ENCODE measurements at places on chromosomes 6 and 20.

- no peak for DNase-seq
Measured at GRCh38 chr20:39042279-39043150, 80.4 kb downstream of the DHX35 start.

DNA sequence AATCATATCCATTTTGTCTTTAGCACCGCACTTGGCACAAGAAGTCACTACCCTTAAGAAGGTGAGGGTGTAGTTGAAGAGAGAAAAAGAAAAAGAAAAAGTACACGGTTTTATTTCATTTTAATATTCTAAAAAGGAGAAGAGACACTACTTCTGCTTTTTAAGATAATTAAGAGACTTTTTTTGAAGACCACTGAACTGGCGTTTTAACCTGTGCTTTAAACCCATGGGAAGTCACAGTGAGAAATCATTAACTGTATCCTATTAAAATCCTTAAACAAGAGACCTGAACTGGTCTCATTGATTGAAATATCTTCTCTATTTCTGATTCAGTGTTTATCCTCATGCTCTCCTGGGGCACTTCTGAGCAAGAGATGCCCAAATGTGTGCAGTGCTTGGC, 243.5 kb downstream of the TMEM242 start:
- DNase-seq, result no peak

DNA sequence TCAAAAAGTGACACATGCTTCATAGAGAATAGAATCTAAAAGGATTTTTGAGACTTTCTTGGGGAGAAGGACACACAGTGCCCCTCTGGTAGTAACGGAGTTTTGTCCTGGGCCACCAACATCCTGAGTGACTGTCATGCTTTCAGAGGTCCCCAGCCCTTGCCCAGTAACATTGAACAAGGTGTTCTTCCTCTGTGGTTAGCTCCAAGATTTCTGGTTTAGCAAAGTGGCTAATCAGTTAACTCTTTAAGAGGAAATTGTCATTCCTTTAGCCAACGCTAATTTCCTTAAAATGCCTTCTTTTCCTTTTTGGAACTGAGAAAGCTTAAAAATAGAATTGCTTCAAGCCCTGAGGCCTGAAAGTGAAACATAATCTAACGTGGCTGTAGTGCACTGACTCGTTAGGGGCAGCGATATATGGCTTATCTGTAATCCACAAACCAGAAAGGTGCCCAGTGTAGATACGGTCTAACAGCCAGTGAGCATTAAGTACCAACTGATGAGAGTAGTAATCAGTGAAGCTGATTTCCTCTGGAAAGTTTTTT, 7.8 kb downstream of the E2F3 start:
- DNase-seq, result no peak

DNA sequence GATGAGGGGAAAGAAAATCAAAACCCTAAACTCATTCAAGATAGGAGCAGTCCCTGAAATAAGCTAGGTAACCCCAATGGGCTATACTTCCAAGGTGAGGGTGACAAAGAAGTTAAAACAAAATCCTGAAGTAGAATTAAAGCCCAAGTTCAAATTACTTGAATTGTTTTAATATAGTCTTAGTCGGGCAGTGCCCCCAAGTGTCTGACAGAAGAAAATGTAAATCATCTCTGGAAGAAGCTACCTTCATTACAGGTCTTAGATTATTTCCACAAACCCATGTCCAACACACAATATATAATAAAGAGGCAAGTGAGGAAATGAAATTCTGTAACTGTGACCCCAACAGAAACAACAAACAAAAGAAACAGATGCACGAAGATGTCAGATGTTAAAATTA, 36.8 kb upstream of the L3MBTL3 start:
- DNase-seq, result no peak

GRCh38 chr6:73508776-73509175, 12.1 kb downstream of the EEF1A1 start:
- DNase-seq, result no peak

- DNase-seq, result no peak
Measured at GRCh38 chr6:21949211-21949801, 347.5 kb downstream of the PRL start.

GRCh38 chr6:124999105-124999764, 37.0 kb downstream of the RNF217 start:
- no peak for DNase-seq

- DNase-seq, result no peak
Measured at GRCh38 chr6:87180105-87180728, 24.9 kb downstream of the ZNF292 start.

DNA sequence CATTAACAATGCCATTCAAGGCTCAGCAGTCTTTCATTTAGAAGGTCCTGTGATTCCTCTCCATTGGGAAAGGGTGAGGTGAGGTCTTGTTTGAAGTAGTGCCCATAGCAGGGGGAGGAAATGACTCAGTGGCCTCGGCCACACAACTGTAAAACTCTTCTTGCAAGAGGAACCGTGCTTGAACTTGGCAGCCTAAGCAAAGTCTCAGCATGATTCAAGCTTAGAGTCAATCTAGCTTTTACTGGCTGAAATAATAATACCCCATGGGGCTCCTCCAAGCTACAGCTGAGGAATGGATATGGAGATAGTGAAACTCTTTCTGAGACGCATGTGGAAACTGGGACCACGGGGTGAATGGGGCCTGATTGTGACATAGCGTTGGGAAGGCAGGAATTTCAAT, 428.2 kb downstream of the BMP2 start:
- DNase-seq, result no peak

DNA sequence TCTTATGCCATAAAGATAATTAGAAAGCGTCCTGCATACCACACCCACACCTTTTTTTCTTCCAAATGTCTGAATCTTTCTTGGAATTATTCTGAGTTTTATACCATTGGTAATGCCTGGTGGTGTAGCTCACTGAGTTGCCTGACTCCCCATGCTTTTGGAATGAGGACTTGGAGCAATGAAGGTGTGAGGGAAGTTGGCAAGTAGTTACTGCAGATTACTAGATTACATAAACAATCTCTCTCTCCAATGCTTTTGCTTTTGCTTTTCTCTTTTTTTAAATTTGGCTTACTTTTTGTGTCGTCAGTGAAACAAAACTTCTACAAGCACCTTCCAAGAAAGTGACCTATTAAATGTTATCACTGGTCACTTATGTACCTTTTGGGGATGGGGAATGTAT, 406.1 kb upstream of the SOX4 start:
- no peak for DNase-seq

GRCh38 chr6:168043848-168044415, 35.1 kb downstream of the FRMD1 start:
- no peak for DNase-seq

- no peak for DNase-seq
Measured at GRCh38 chr6:84601366-84601765, 163.0 kb downstream of the TBX18 start.

GRCh38 chr20:58654337-58654736, 3.3 kb downstream of the STX16 start:
- no peak for DNase-seq

- DNase-seq, result no peak
Measured at GRCh38 chr6:157896932-157897331, 73.9 kb downstream of the SNX9 start.

- DNase-seq, result no peak
Measured at GRCh38 chr20:57469418-57470211, 55.3 kb downstream of the CTCFL start.

DNA sequence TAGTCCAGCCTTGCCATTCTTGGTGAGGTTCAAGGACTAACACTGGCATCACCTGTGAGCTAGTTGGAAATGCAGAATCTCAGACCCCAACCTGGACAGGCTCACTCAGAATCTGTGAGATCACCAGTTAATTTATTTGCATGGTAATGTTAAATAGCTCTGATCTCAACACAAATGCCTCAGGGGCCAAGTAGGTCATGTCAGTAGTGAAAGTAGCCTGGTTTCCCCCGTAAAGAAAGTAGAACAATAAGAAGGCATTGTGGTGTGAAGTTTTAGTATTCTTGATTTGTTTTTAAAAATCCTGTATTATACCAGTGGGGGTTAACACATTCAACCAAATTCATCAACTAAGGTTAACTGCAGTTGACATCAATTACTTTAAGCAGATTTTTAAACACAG, 105.5 kb downstream of the PPP1R14C start:
- DNase-seq, result no peak

- no peak for DNase-seq
Measured at GRCh38 chr6:22754061-22754460, 184.7 kb downstream of the HDGFL1 start.

GRCh38 chr6:36360241-36361054, 23.8 kb upstream of the BNIP5 start:
- peak; percentile 63 for DNase-seq

- no peak for DNase-seq
Measured at GRCh38 chr20:43752561-43753301, 25.9 kb upstream of the GTSF1L start.

DNA sequence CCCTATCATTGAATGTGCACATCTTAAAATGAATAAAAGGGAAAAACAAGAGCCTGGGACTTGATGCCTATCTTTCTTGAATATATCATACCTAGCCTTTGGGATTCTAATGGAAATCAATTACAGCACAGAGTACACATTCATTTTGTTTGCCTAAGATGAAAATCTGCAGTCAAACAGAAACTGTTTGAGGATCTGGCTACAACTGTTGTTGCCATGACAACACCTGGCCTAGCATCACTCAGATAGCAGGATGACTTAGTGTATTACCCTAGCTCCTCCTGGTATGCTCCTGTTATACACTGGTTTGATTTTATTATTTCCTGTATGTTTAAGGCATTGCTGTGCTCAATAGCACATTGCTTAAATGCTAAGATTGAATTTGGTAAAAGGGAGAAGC, 71.5 kb upstream of the LAMP5 start:
- no peak for DNase-seq

Measured in NCI-H1694 treated with DMSO at 0.1 percent for 48 hours (cell line).